ENCODE measurements at places on chromosomes 5 and 9.

DNA sequence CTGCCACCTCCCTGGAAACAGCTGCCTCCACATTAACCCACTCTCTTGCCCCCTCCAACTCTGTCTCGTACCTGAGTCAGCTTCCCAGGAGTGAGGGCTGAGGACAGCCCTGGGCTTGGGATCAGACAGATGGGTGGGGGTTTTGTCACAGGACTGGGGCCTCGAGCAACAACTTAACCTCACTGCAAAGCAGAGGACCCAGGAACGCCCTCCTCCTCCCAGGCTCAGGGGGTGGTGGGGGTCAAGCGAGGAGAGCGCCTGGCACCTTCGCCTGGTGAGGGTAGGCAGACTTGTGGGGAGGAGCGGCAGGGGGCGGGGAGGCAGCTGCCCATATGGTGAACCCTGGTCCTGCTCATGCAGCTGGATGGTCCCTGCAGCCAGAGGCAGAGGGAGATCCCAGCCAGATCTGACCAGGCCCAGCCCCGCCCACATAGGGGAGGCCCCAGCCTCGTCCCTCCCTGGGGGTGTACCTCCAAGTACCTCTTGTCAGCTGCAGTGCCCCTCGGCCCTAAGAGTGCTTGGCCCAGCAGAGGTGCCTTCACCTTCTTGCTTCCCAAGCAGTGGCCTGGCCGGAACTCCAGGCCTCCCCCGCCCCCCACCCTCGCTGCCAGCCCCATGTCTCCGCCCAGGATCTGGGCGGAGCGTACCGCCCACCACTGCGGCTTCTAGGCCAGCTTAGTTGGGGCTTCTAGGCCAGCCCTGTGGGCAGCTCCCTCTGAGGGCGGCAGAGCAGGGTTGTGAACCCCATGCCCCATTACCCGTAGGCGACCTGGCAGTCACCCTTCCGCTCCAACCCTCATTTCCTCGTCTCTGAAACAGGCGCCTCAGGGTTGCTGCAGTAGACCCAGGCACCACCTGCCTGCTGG is at the start of gene SARDH:
TSS of gene SARDH (minus strand) at position 579 of the 866 bp plus-strand sequence. CDS start 4,179 bp downstream, outside the sequence.
- no peak for DNase-seq

GRCh38 chr9:84266087-84266561 is 74.4 kb downstream of the SLC28A3 start:
- DNase-seq, result no peak

- DNase-seq, result no peak
Measured at GRCh38 chr9:116452634-116453033, 234.5 kb upstream of the TRIM32 start.

GRCh38 chr5:76473661-76474060 is 70.6 kb downstream of the IQGAP2 start:
- DNase-seq, result peak; percentile 20

- no peak for DNase-seq
Measured at GRCh38 chr5:144549580-144549979, 378.9 kb downstream of the KCTD16 start.

GRCh38 chr5:171657473-171657872 is 128.1 kb upstream of the SMIM23 start:
- no peak for DNase-seq

DNA sequence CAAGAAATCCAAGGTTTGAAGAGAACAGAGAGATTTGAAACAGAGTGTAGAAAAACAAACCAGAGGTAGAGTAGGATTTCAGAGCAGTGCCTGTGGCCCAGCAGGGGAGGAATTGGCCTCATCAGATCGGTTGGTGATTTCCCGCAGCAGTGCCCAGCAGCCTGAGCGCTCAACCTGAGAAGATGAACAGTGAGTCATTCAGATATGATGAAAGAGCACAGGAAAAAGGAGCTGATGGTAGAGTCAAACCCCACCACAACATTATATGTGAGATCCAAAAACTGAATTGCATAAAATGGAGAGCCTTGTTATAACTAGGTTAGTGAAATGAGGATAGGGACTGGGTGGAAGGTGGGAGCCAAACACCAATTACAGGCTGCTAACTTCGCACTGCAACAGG is 248.9 kb downstream of the PIK3R1 start:
- peak; percentile 11 for DNase-seq

DNA sequence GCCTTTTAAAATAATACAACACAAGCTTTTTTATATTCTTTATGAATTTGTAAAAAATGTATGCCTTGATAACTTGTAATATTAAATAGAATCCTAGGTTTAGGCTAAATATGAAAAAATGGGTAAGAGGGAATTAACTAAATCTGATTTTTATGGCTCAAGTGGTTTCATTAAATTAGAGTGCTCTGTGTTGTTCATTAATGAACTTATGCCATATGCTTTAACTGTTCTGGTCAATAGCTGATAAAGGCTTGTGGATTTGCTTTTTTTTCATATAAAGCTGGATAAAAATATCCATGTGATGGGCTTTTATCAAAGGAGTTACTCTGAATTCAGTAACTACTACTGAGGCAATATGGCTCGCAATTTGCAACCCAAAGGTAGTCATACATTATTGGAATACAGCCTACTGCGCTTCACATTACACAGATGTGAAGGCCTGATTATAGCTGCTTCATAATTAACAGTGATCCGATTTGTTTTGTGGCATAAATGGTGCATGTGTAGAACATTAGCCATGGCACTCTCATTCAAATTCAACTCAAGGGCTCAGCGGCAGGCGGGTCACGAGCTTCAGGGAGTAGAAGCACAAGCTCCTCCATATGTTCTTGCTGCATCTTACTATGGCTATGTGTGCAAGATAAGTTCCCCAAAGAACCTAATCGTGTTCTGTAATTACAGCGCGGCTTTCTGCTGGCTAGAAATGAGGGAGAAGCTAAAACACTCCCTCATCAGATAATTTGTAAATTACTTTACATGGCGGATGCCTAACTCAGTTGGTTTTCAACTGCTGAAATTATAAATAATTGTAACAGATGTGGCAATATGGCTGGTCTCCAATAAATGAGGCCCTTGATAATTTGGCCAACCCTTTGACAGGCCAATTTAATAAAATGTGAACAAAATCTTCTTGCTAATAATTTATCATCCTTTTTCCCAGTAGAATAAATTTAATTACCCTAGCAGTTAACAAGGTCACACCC is 188.3 kb downstream of the CNTLN start:
- no peak for DNase-seq

GRCh38 chr5:37211661-37212060 is 37.5 kb downstream of the CPLANE1 start:
- DNase-seq, result no peak

DNA sequence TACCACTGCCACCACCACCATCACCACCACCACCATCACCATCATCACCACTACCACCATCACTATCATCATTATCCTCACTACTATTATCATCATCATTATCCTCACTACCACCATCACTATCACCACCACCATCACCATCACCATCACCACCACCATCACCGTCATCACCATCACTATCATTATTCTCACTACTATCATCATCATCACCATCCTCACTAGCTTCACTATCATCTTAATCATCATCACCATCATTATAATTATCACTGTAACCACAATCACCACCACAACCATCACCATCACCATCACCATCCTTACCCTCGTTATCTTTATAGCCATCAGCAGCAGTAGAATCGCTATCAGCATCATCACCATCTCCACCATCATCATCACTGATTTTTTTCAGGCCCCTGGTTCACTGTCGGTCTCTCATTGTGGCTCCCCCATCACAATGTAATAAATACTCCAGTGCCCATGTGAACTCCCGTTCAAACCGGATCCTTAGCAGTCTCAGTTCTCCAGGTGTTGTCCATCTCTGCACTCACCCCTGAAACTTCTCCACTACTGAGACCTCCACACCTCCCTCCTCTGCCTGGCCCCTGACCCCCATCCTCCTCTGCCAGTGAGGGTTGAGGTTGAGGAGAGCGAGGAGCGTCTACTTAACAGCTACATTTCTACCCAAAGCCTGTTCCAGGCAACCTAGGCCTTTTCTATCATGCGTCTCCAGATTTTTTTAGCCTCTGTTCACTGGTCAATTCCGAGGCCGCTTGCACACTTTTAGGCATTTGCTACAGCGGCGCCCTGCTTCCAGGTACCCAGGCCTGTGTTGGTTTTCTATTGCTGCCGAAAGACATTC is 238.2 kb downstream of the PBX3 start:
- no peak for DNase-seq

- no peak for DNase-seq
Measured at GRCh38 chr9:27126670-27127069, 17.6 kb downstream of the TEK start.

DNA sequence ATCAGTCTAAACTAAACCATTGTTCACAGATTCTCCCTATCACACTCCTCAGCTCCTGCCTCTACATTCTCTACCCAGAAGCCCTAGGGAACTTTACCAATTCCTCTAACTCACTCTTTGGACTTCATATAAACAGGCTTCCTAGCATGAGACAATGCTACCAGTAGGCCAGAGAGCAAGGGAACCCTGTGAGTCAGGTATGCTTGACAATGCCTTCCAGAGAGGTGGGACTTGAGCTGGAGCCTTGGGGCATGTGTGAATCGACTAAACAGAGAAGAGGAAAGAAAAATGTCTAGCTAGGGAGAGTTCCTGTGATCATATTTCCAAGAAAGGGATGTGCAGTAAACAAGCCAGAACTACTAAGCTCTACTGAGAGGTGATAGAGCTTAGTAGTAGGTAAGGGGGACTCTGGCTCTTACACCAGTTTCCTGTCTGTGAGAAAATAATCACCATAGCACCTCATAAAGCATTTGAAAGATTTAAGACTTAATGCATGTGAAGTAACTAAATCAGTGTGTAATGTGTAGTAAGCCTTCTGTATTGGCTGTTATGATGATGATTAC is 6.4 kb upstream of the RFK start:
- DNase-seq, result no peak

GRCh38 chr9:119412399-119412798 is 43.2 kb upstream of the BRINP1 start:
- DNase-seq, result no peak

- no peak for DNase-seq
Measured at GRCh38 chr5:42590566-42590965, 166.1 kb upstream of the CCDC152 start.

GRCh38 chr9:133494636-133495326 is 15.9 kb upstream of the SLC2A6 start:
- DNase-seq, result no peak

DNA sequence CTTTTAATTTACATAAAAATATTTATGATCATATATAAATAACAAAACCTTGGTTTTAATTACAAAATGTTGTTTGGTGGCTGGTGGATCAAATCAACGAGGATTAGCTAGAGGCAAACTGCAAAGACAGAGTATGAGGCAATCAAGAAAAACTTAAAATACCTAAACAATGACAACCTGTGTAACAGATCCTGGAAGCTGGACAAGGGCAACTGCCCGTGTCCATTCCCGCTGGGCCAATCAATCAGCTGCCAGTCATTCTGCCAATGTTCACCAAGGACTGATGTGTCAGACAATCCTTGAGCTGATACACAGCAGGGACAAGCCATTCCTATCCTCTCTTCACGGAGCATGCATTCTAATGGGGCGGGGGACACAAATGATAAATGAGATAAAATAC is 3.2 kb upstream of the TENT4A start:
- no peak for DNase-seq

- no peak for DNase-seq
Measured at GRCh38 chr5:88391116-88391515, 122.5 kb upstream of the TMEM161B start.

DNA sequence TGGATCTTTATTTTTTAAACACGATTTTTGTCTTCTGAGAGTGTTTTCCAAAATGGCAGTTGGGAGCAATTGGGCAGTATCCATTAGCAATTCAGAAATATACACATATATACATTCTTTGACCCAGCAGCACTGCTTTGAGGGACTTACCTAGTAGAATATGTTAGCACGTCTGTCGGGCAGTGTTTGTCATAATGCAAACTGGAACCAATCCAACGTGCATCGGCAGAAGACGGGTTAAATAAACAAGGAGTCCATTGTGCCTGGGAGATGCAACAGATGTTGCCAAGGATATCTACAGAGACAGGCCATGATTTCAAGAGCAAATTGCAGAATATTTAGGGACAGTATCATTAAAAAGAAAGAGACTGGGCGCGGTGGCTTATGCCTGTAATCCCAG is 107.0 kb downstream of the COL5A1 start:
- DNase-seq, result no peak

DNA sequence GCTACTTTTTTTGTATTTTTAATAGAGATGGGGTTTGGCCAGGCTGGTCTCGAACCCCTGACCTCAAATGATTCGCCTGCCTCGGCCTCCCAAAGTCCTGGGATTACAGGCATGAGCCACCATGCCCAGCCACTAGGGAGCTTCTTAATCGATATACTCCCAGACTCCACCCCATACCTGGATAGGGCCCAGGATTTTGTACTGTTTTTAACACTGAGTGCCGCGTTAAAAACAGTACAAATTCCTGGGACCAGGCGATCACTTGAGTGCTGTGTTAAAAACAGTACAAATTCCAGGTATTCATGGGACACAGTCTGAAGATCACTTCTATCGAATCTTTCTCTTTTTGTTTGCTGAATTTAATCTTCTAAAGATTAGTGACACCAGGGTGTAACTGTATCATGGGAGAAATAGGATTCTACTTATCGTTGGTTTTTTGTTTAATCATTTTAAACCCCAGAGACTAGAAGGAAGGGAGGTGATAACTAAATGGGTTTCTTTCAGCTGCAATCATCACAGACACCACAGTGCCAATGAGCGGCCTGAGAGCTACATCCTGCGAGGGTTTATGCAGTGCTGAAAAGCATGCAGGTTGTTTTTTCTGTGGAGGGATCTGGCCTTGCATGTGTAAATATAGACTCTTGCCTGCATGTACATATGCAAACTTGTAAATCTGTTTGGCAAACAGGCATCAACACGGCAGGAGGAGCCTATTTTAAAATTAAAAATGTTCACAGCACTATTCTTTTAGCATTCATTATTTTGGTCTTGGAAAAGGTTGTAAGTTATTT is 303.8 kb upstream of the WWC1 start:
- DNase-seq, result no peak

- DNase-seq, result no peak
Measured at GRCh38 chr5:149915392-149916260, 29.0 kb downstream of the PDE6A start.

DNA sequence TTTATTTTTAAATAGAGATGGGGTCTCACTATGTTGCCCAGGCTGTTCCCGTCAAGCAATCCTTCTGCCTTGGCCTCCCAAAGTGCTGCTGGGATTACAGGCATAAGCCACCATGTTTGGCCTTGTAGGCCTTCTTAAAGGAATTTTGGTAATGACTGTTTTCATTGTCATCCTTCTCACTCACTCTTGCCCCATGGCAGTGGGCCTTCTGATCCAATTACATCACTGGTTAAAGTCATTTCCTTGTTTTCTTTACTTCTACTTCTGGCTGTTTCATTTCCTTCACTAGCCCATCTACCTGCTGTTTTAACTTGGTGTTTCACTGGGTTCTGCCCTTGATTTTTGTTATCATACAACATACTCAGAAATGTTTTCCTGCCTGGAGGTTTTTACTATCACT is 20.1 kb upstream of the NIM1K start:
- DNase-seq, result no peak

DNA sequence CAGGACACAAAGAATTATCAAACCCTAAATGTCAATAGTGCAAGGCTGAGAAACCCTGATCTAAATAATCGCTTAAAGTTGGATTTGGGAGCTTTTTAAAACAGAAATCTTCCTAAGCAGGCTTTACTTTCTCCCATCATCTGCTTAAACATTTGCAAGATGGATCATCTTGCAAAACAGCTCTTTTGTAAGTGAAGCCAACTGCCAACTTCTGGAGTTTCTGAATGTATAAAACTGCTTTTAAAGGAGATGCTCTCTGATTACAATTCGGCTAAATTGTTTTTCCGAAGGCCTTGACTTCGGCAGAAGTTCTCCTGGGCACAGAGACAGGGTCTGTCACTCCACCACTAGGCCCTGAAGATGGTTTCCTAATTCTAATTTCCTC is 1.3 kb downstream of the PTPN3 start:
- no peak for DNase-seq

GRCh38 chr9:83523684-83524083 is 14.5 kb downstream of the FRMD3 start:
- DNase-seq, result no peak

Measured in stimulated activated CD4-positive, alpha-beta T cell treated with anti-CD3 and anti-CD28 coated beads, Interleukin-1b, Interleukin-23, amount 100 ng/mL, for 1 hour (primary cell).